ENCODE measurements at places on chromosomes 7 and 10. TPM values are rescaled to one million over a fixed set of nuclear protein-coding genes. Genes with fewer than 3 reads are reported as not detected.

Gene PRKCQ
- total RNA-seq, result 2.2 TPM

Gene ATG9B
- 1.2 TPM for total RNA-seq

Gene PTF1A
- not detected for total RNA-seq

Gene LAMB1
- total RNA-seq, result 29.5 TPM

Gene DOCK1
- 13.5 TPM for total RNA-seq

Gene MCM10
- 2.0 TPM for total RNA-seq

Gene NUDCD3
- total RNA-seq, result 112 TPM

Gene TMEM184A
- not detected for total RNA-seq

Gene PLCE1
- 6.6 TPM for total RNA-seq

Gene CFAP70
- 0.49 TPM for total RNA-seq

Gene MEOX2
- total RNA-seq, result 0.25 TPM

Gene ZNF746
- 17.2 TPM for total RNA-seq

Gene STEAP1B
- 1.2 TPM for total RNA-seq

Gene WEE2
- 0.49 TPM for total RNA-seq

Gene MOGAT3
- total RNA-seq, result not detected

Gene CTAGE6
- 0.25 TPM for total RNA-seq

Gene RSPH10B
- total RNA-seq, result 2.7 TPM

Gene PI4K2A
- 7.9 TPM for total RNA-seq

Gene RPEL1
- total RNA-seq, result not detected

Gene XRCC2
- 2.2 TPM for total RNA-seq

Gene IGFBP3
- 5.2 TPM for total RNA-seq

Gene PDZD7
- total RNA-seq, result 3.2 TPM

Gene PLA2G12B
- total RNA-seq, result not detected

Gene RBP4
- total RNA-seq, result 5.9 TPM

Gene BICC1
- 3.7 TPM for total RNA-seq

Gene SPDYE6
- not detected for total RNA-seq

Gene PDE6C
- not detected for total RNA-seq

Gene CCL24
- total RNA-seq, result not detected

Gene GPR85
- total RNA-seq, result 131 TPM

Gene CHCHD3
- 45.2 TPM for total RNA-seq

Gene CDNF
- 1.2 TPM for total RNA-seq

Gene ABCC2
- total RNA-seq, result 0.49 TPM

Gene TMEM176B
- total RNA-seq, result 1.2 TPM

Gene PSD
- total RNA-seq, result 99.6 TPM

Gene WDFY4
- total RNA-seq, result 0.49 TPM

Gene DKK1
- total RNA-seq, result 3.0 TPM

Gene STRA8
- total RNA-seq, result not detected

Gene ZPBP
- not detected for total RNA-seq

Gene PNLIPRP1
- total RNA-seq, result not detected

Gene PPP1R3C
- 22.9 TPM for total RNA-seq

Gene MAP3K8
- total RNA-seq, result 4.2 TPM

Gene NUDT5
- 16.5 TPM for total RNA-seq

Gene ANKIB1
- 87.0 TPM for total RNA-seq

Gene SPDYE9
- 0.49 TPM for total RNA-seq

Gene COL28A1
- total RNA-seq, result 0.74 TPM

Gene PBLD
- 5.4 TPM for total RNA-seq

Gene SLC18A3
- total RNA-seq, result not detected

Gene C7orf57
- total RNA-seq, result 1.2 TPM

Gene VAX1
- total RNA-seq, result 1.7 TPM

Gene ZNF212
- 7.1 TPM for total RNA-seq

Gene GJD4
- not detected for total RNA-seq

Gene PIK3AP1
- 1.5 TPM for total RNA-seq

Gene ADAM22
- total RNA-seq, result 73.5 TPM

Gene MGAM2
- total RNA-seq, result under 0.01 TPM

Gene BAMBI
- 3.0 TPM for total RNA-seq

Gene AZGP1
- not detected for total RNA-seq
